ENCODE measurements at places on chromosomes 1 and 21. TPM values are rescaled to one million over a fixed set of nuclear protein-coding genes. Genes with fewer than 3 reads are reported as not detected.

DNA sequence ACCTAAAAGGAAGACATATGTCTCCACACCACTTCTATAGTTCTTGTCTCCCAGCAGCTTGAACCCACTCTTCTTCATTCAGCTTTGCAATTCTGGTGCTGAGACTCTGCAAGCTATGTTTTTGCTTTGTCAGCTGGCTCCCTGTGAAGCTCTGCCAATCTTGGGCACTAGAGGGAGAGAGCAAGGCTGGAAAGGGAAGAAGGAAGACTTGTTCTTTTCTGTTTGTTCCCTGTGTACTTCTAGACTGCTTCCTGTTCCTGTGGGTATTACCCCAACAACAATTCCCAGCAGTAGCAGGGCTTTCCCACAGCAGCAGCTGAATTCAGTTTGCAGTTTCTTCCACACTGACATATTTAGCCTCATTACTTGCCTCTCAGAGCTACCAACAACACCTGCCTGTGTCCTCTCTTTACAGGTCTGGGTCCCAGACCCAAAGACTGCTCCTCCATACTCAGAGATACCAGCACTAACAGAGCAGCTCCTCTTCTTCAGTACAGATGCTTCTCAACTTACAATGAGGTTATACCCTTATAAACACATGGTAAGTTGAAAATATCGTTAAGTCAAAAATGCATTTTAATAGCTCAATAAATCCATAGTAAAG is 275.2 kb upstream of the NEGR1 start:
- H3K27ac ChIP-seq = no peak overlapping the region
- no peak overlapping the region for H3K4me3 ChIP-seq
- H3K4me1 ChIP-seq = no peaks in the 10 kb centered on the region
- peaks cover 1% of the 10 kb centered on the region for H3K27me3 ChIP-seq

OR2C3 gene
- not detected for total RNA-seq

DNA sequence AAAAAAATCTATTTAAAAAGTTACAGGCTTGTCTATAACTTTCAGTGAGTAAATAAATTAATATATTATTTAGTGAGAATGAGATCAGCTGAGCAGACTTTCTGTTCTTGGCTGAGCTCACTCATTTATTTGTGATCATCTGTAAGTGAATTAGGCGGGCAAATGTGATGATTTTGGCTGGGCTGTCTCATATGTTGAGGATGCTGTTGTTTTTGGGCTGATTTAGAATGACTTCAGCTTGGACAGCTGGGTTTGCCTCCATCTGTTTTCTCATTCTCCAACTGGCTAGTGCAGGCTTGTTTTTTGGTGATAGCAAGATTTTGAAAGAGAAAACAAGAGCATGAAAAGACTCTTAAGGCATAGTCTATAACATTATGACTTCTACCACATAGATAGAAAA is 475.8 kb upstream of the OLFM3 start:
- peaks cover 26% of the 10 kb centered on the region for H3K27me3 ChIP-seq
- H3K4me1 ChIP-seq = no peaks in the 10 kb centered on the region
- DNase-seq = no peak

GRCh38 chr1:98268316-98268715 is 347.5 kb upstream of the DPYD start:
- no peaks in the 10 kb centered on the region for H3K36me3 ChIP-seq
- no peak for DNase-seq
- no peak overlapping the region for H3K27ac ChIP-seq
- no peaks in the 10 kb centered on the region for H3K27me3 ChIP-seq
- peaks cover 19% of the 10 kb centered on the region for H3K4me1 ChIP-seq
- H3K4me3 ChIP-seq = no peak overlapping the region

LINGO4 gene
- total RNA-seq = not detected

- H3K27ac ChIP-seq = peak overlapping the region; percentile 67
- H3K27me3 ChIP-seq = no peaks in the 10 kb centered on the region
- DNase-seq = no peak
Observed at GRCh38 chr1:228860911-228861831, 125.9 kb downstream of the RHOU start.

DNA sequence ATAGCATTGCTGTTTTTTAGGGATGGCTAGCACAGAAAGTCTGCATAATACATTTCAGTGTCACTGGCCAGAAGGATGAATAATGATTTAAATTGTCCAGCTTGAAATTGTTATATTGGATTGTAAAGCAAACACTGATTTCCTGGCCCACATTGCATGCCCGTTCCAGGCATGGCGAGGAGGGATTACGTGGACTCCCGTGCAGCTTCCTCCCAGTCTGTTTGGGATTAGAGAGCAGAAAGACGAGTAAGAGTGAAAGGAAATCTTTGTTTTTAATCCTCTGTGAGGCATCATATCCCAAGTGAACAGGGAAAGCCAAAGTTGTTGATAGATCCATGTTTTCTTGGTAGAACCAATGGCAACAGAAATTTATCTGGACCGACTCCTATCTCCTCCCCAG is 8.4 kb downstream of the TRIM58 start:
- H3K27me3 ChIP-seq = no peaks in the 10 kb centered on the region
- no peak overlapping the region for H3K4me3 ChIP-seq
- no peak for DNase-seq

DNA sequence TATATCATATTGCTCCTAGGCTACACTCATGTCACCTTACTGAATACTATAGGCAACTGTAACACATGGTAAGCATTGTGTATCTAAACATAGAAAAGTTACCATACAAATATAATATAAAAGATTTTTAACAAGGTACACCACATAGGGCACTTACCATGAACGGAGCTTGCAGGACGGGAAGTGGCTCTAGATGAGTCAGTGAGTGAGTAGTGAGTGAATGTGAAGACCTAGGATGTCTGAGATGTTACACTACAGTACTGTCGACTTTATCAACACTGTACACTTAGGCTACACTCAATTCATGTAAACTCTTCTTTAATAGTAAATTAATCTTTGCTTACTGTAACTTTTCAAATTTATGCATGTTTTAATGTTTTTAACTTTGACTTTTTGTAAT is 81.0 kb upstream of the PLD5 start:
- no peaks in the 10 kb centered on the region for H3K27me3 ChIP-seq
- H3K4me3 ChIP-seq = no peak overlapping the region
- no peak for DNase-seq
- no peaks in the 10 kb centered on the region for H3K4me1 ChIP-seq
- H3K36me3 ChIP-seq = no peaks in the 10 kb centered on the region

- no peaks in the 10 kb centered on the region for H3K27me3 ChIP-seq
- H3K4me3 ChIP-seq = peak overlapping the region; percentile 47
- DNase-seq = peak; percentile 76
Observed at GRCh38 chr1:225877580-225877979, 4.6 kb downstream of the TMEM63A start.

OR6K3 gene
- not detected for total RNA-seq

GRCh38 chr1:36882536-36883285 is 151.6 kb downstream of the GRIK3 start:
- H3K36me3 ChIP-seq = no peaks in the 10 kb centered on the region
- no peak overlapping the region for H3K4me3 ChIP-seq
- H3K27ac ChIP-seq = no peak overlapping the region
- H3K27me3 ChIP-seq = peaks cover 2% of the 10 kb centered on the region
- H3K4me1 ChIP-seq = no peaks in the 10 kb centered on the region
